ENCODE measurements at places on chromosomes 5 and 9.

DNA sequence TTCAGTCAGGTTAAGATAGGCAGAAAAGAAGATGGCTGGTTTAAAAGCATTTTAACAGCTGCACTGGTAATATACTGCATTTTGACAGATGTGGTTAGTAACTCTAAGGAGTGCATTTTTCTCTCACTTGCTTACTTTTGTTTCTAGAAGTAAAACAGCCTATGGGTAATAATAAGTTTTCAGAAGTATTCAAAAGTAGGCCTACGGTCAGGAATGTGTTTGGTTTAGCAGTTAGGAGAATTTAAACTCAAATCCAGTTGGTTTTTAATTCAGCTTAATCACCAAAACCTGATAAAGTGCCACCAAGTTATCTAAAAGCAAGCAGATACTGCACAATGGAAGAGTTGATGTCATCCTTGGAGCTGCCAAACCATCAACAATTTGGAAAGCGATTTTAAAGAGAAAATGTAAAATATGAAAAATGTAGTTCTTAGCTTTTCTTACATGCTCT is 160.3 kb downstream of the ARSB start:
- DNase-seq, result no peak

- no peak for DNase-seq
These were observed 177.4 kb downstream of the SAXO1 start for GRCh38 chr9:18855656-18856055.

DNA sequence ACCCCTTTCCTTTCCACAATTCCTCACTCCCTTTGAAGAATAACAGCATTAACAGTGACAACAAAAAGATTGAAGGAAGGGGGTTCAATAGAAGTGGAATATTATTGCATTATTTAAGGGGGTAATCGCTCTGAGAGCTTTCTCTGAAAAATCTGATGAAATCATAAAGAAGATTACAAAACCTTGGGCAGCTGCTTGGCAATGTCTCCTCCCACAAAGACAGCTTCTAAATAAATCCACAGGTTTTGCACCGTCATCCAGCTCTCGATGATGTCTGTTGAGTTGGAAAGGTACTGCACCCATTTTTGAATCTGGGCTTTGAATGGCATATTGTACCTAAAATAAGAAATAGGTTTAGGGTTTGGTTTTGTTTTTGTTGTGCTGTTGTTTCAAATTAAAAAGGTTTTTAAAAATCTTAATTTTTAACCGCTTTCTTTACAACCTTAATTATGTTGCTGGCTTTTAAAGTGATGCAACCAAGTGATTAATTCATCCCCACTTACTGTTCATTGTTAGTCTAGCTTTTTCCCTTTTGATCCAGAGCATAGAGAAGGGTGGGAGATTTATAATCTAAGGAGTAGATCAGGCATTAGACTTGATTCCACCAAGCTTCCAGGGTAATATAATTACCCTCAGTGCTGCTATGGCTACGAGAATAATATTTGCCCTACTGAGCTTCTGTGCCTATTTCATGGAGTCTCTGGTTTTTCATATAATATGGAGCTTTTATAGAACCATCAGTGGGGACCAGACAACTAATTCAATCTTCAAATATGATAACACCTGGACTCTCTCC is 85.0 kb downstream of the DNAH5 start:
- peak; percentile 2 for DNase-seq

DNA sequence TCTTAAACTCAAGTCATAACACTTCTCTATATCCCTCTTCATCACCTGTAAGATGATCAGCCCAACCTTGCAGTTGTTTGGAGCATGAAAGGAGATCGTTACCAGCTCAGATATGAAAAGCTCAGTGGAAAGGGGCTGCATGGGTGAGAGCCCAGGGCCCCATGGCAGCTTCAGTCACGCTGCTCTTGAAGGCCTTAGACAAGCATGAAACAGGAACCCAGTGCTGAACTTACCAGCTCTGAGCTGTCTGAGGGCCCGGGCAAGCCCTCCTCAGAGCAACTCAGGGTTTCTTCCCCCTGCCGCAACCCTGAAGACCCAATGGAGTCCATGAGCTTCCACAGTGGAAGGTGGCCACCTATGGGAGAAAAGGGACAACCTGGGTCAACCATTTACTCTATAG is 3.3 kb downstream of the HK3 start:
- DNase-seq, result no peak

GRCh38 chr9:83012922-83013838 is 49.8 kb downstream of the RASEF start:
- DNase-seq, result no peak

DNA sequence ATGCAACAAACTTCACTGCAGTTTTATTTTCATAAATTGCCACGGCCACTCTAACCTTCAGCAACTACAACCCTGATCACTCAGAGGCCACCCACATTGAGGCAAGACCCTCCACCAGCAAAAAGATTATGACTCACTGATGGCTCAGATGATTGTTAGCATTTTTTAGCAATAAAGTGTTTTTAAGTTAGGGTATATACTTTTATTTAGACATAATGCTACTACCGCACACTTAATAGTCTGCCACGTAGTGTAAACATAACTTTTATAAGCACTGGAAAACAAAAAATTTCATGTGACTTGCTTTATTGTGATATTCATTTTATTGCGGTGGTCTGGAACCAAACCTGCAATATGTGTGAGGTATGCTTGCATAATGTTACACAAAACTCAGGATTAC is 257.9 kb downstream of the ZSWIM6 start:
- DNase-seq, result no peak

DNA sequence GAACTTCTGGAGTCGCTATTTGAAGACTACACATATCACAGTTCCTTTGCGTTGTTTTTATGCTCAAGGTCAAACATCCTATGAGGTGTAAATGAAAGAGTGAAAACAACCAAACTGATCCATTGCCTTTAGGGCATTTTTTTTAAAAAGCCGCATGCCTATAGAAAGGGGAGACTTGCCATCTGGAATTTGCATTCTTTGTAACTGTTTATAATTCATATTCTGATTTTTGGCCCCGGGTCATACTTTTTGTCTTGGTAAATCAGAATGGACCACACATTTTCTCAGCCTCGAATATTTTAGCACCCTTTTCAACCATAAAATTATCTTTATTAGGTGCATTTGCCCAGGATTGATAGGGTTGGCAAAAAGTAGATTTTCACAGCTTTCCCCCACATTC is 188.0 kb downstream of the GOLPH3 start:
- no peak for DNase-seq

DNA sequence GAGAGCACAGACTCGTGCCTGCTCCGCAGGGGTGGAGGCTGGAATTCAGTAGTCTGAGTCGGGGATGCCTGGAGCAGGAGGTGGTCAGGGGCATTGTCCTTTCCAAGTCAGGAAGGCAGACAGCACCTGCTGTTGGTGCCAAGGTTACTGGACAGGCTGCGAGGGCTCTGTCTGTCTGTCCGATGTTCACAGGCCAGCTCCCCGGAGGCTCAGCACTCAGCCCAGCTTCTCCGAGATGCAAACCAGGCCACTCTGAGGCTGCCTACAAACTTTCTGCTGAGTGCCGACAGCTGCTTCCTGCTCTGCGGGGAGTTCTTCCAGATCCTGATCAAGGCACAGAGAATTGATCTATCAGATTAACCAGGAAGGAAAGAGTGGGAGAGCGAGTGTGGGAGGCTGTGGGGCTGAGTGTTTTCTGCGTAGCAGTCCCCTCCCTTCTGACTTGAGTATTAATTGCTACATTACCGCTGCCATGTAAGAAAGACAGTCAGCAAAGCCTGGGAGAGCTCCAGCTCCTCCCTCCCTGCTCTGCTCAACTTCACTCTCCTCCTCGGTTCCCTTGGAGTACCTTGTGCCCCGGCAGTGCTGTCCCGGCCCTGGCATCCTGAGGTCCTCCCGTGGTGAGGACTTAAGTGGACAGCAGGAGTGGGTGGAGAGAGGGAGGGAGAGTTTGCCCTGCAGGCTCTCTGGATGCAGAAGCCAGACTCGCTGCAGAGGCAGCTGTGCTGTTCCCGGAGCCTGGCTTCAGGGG is 36.0 kb downstream of the KCNMB1 start:
- DNase-seq, result peak; percentile 47

DNA sequence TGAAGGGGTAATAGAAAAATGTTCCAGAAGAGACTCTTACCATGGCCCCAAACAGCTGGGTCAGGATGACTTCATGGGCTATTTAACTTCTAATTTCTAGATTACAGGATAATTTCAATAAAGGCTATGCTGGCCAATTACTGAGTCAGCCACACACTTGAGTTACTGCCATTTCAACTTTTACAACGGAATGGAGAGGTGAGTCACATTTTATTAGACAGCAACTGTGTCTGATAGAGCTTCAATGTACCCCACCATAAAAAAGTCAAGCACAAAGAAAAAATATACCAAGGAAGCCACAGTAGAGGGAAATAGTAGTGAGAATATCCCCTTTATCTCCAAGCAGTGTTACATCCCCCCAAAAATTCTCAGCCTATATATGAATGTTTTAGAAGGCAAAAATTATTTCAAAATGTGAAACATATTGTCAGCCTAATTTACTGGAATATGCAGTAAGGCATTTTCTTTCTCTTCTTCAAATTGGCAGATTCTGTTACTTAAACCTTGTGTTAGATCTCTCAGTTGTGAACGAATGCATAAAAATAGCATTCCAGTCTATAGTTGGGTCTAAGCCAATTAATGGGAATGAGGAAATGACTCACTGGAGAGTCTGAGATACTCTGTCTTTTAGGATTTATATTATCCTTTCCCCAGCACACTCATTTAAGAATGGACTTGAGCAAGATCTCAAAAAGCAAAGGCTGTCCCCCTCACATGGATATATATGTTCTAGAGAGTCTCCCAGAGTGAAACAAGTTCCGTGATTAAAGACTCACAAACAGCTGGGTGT is 47.1 kb upstream of the RAI14 start:
- DNase-seq, result no peak

DNA sequence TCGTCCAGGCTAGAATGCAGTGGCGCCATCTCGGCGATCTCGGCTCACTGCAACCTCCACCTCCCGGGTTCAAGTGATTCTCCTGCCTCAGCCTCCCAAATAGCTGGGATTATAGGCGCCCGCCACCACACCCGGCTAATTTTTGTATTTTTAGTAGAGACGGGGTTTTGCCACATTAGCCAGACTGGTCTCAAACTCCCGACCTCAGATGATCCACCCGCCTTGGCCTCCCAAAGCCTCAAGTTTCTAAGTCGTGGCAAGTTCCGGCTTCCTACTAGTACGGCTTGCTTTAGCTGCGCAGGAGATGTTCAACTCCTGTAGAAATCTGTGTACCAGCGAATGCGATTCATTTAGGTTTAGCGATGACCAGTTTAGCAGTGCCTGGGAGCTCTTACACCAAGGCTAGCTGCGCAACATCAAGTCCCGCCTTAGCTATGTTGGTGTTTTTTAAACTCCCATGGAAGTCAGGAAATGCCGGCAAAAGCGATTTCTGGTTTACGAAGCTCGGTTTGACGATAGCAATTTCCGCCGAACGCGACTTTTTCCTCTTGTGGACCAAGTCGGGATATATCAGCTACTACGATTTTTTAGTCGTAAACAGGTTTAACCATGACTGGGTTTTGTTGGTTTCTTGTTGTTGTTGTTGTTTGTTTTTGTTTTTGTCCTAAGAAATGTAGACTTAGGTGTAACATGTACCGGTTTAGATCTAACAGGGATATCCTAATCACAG is 46.4 kb downstream of the ANXA2R start:
- peak; percentile 85 for DNase-seq

DNA sequence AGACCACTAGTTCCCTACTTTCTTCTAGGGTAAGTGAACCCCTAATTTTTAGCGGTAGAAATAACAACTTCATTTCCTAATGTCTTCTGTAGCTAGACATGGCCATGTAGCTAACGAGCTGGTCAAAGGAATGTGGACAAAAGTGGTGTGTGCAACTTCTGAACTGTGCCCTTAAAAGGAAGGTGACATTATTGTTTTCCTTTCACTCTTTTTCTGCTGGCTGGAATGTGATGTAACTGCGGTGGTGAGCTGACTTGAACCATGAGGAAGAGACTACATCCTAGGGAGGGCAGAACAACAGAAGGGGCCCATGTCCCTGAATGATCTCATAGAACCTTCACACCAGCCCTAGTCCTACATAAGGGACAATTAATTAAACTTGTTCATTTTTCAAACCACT is 1.3 kb upstream of the SNX2 start:
- DNase-seq, result no peak

DNA sequence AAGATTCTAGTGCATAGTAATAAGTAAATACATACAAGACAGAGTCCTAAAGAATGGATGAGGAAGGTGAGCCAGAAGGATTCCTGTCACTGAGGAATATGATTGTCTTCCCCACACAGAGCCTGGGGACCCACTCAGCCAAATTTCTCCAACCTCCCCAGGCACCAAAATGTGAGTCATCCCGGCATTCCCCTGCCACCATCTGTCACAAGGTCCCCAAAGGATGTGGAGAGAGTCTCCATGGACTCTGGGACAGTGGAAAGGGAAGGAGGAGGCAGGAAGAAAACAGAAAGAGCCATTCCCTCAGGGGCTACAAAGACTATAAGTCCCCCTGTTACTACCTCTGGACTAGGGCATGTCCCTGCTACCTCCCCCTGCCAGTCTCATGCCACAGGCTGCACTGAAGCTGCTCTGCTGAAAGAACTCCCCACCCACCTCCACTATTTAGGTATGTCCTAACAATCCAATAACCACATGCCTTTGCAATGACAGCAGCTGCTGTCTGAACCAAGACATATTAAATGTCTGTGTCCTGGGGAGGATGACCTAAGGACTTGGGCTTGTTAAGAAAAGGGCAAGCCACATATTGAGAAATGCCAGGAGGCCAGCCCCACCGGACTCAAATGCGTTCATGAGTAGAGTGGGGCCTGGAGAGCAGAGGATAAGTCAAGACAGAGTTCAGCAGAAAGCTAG is 10.7 kb upstream of the OR5C1 start:
- DNase-seq, result no peak

DNA sequence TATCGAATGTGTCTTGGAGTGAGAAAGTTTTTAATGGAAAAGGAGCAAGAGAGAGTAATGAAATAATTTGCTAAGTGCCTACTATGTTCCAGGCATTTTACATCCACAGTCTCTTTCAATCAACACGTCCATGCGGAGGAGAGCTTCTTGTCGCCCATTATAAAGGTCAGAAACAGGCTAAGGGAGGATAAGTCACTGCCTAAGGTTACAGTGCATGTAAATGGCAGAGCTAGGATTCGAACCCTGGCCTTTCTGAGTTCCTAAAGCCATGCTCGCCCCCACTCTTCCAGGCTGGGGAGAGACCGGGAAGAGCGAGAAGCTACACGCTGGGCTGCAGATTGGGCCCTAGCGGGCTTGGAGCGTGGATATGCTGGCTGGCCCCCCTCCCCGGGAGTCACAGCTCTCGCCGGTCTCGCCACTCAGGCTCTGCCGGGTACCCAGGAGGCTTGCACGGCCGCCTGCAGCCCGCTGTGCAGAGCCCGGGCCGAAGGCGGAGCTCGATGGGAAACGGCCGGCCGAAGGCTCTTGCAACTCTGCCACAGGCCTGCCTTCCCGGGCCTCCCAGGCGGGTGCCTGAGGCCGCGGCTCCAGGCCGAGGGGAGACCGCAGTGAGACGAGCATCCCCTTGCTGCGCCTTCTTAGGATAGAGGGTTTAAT is 775 bp upstream of the LHX2 start:
- peak; percentile 50 for DNase-seq

DNA sequence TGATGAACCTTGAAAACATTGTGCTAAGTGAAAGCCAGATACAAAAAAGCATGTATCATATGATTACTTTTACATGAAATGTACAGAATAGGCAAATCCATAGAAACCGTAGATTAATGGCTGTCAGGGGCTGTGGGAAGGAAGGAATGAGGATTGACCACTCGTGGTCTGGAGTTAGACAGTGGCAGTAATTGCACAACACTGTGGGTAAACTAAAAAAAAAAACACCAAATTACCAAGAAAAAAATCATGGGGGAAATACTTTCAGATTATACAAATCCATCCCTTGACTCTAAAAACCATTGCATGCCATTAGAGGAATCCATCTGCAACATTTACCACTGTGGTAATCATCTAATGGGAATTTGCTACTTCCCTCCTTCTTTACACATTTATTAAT is 140.0 kb downstream of the SIL1 start:
- no peak for DNase-seq

All from hematopoietic multipotent progenitor cell treated with erythropoietin and hydrocortisone succinate and interleukin-3 and kit ligand, for 4 days (in vitro differentiated cells).